ENCODE measurements at places on chromosomes 5 and 9. TPM values are rescaled to one million over a fixed set of nuclear protein-coding genes. Genes with fewer than 3 reads are reported as not detected.

Gene NR4A3
- total RNA-seq, result 26.2 TPM

Gene CNTNAP3
- 9.4 TPM for total RNA-seq

Gene FBXL7
- total RNA-seq, result 12.3 TPM

DNA sequence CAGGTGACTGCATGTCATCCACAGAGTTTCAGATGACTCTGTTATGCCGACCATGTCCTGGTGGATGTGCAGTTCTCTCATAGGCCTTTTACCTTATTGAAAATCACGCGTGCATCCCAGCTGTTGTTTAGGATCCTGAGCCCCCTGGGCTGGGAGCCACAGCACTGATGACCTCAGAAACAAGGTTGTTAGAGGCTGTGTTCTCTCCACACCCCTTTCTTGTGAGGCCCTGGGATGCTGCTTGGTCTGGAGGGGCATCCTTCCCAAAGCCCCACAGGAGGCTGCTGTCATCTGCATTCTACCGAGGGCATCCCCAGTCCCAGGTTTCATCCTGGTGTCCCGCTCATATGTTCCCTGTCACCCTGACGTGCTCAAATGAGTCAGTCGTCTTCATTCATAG lies 76.5 kb upstream of the IRX4 start:
- DNase-seq, result no peak

- no peak for DNase-seq
These were observed 126.9 kb upstream of the ATP10B start for GRCh38 chr5:160978944-160979343.

DNA sequence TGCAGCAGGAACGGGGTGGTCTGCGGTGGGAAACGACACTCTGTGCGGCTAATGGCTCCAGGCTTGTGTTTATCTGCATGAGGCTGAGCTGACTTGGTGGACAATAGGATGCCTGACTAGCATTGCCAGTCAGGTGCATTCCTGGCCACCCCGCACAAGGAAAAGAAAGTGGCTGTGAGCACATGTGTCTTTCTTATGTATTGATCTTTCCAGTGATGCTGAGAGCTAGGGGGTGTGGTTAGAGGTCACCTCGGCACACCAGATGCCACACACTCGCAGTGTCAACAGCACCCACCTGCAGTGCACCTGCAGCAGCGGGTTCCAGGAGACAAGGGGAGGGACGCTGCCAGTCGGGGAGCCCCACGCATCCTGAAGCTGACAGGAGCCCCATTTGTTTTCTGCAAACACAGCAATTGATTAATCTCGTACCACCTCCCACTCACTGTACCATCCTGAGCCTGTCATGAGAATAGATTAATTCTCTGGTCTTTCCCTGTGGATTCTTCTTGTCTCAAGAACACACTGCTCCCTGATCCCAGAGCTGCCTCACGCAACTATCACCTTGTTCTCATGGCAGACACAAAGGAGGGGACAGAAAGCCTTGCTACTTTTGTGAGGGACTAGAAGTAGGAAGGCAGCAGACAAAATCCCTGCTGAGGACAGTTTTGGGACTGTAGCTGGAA lies 251.7 kb upstream of the WWC1 start:
- DNase-seq, result no peak
